Activated naive CD4-positive, alpha-beta T cell treated with anti-CD3 and anti-CD28 coated beads for 36 hours (primary cell): ENCODE measurements at places on chromosomes 2 and 18. TPM values are rescaled to one million over a fixed set of nuclear protein-coding genes. Genes with fewer than 3 reads are reported as not detected.

Gene FSIP2
- not detected for total RNA-seq

Gene SRSF7
- total RNA-seq, result 212 TPM

Gene TCF23
- not detected for total RNA-seq

Gene EPHA4
- 1.3 TPM for total RNA-seq

Gene CPS1
- 0.86 TPM for total RNA-seq

Gene FTCDNL1
- 3.8 TPM for total RNA-seq

Gene LCT
- total RNA-seq, result 0.05 TPM

Gene SKOR2
- total RNA-seq, result not detected

- no peak overlapping the region for H3K4me3 ChIP-seq
- no peak for DNase-seq
- peak overlapping the region; percentile 2 for H3K27ac ChIP-seq
- H3K4me1 ChIP-seq, result peaks cover 8% of the 10 kb centered on the region
- no peaks in the 10 kb centered on the region for H3K27me3 ChIP-seq
Observed at GRCh38 chr2:197088694-197089093, 162.2 kb upstream of the PGAP1 start.

- no peaks in the 10 kb centered on the region for H3K36me3 ChIP-seq
- H3K27me3 ChIP-seq, result no peaks in the 10 kb centered on the region
- no peak overlapping the region for H3K27ac ChIP-seq
- no peak for DNase-seq
Observed at GRCh38 chr18:43869451-43870008, 592.2 kb upstream of the SYT4 start.

- H3K4me1 ChIP-seq, result no peaks in the 10 kb centered on the region
- no peak overlapping the region for H3K27ac ChIP-seq
- DNase-seq, result peak; percentile 18
- no peaks in the 10 kb centered on the region for H3K27me3 ChIP-seq
- peaks cover 7% of the 10 kb centered on the region for H3K36me3 ChIP-seq
Observed at GRCh38 chr2:239106314-239106908, 258.5 kb downstream of the TWIST2 start.

- no peak for DNase-seq
- H3K27me3 ChIP-seq, result no peaks in the 10 kb centered on the region
- no peak overlapping the region for H3K27ac ChIP-seq
Observed at GRCh38 chr2:55672630-55673029, 21.0 kb downstream of the PNPT1 start.

DNA sequence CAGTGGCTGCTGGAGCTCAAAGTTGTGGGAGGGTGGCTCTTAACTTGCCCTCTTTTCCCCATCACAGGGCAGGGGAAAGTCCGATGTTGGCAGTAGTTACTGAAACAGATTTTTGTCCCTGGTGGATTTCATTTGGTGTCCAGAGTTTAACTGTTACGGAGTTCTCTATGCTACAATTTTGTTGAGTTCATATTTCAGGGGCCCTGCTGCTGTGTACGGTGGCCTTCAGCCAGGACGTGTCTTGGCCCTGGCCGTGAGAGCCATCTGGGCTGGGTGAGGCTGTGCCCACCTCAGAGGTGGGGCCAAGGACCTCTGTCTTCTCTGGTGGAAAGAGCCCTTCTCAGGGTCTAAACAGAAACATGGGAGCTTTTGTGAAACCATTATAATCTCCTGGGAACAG lies 67.4 kb downstream of the SH3YL1 start:
- DNase-seq, result no peak
- H3K4me1 ChIP-seq, result no peaks in the 10 kb centered on the region

DNA sequence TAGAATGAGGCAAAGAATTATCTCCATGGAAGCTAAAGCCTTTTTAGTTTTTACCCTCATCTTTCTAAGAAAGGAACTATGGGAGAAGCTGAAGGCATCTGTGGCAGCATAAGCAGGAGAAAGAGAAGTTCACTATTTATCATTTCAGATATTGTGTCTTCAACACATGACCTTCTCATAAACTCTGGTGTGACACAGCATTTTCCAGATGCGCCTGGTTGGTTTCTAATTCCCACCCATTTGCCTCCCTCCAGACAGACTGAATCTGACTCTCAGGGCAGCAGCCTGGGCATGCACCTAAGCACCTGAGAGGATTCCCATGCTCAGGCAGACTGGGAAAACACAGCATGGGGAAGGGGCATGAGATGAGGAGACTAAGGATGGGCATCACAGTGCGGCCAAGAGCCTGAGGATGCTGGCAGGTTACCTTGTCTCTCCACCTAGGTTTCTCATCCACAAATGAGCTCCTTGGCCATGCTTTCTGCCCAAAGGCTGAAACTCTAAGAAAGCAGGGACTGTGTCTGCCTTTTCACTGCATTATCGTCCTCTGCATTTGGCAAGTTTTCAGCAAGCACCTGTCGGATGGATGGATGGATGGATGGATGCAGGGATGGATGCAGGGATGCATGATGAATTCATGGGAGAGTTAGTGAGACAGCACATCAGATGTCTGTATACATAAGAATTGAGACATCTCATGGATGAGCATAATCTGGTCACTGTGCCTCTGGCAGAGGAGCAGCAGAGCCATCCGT lies 28.8 kb upstream of the SULT1C4 start:
- no peaks in the 10 kb centered on the region for H3K36me3 ChIP-seq
- peaks cover 8% of the 10 kb centered on the region for H3K27me3 ChIP-seq
- H3K4me3 ChIP-seq, result no peak overlapping the region
- DNase-seq, result no peak

GRCh38 chr18:51030537-51031258 lies 685 bp downstream of the SMAD4 start:
- peak overlapping the region; percentile 92 for H3K27ac ChIP-seq
- H3K4me3 ChIP-seq, result peak overlapping the region; percentile 98
- H3K4me1 ChIP-seq, result peaks cover 52% of the 10 kb centered on the region
- DNase-seq, result peak; percentile 71
- H3K36me3 ChIP-seq, result peaks cover 20% of the 10 kb centered on the region

DNA sequence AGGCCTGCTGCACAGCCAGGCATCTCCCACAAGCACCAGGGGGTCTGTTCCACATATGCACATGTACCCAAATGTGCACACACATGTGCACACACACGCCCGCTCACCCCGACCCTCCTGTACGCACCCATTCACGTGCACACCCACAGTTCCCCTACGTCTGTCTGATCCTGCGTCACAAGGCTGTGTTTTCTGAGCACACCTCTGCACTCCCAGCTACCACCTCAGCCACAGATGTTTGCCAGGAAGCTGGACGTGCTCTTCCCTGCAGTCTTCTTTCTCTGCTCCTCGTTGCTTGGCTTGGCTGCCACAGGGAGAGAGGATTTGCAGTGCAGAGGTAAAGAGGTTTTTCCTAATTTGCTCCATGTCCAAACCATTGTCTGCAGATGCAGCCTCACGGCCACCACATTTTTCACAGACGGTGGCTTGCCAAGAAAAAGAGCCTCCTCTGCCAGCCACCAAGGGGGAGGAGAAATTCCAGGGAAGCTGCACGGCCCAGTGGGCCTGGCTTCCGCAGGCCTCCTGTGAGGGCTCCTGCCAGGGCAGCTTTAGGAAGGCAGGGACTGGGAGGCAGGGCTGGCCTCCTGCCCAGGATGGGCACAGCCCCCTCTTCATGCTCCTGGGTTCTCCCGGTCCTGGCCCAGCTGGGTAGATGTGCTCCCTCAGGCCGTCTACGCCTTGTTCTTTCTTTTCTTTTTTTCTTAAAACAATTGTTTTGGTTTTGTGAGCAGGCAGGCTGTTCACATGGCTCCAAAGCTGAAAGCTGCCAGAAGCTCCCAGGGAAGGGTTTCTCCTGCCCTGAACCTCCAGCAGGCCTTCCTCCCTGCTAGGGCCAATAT lies 29.3 kb upstream of the HS6ST1 start:
- H3K27me3 ChIP-seq, result peaks cover 5% of the 10 kb centered on the region
- H3K27ac ChIP-seq, result no peak overlapping the region
- H3K4me1 ChIP-seq, result no peaks in the 10 kb centered on the region

- no peaks in the 10 kb centered on the region for H3K27me3 ChIP-seq
- H3K4me3 ChIP-seq, result no peak overlapping the region
- H3K27ac ChIP-seq, result no peak overlapping the region
- H3K36me3 ChIP-seq, result peaks cover 55% of the 10 kb centered on the region
Observed at GRCh38 chr18:23538870-23539269, 35.6 kb downstream of the RMC1 start.

DNA sequence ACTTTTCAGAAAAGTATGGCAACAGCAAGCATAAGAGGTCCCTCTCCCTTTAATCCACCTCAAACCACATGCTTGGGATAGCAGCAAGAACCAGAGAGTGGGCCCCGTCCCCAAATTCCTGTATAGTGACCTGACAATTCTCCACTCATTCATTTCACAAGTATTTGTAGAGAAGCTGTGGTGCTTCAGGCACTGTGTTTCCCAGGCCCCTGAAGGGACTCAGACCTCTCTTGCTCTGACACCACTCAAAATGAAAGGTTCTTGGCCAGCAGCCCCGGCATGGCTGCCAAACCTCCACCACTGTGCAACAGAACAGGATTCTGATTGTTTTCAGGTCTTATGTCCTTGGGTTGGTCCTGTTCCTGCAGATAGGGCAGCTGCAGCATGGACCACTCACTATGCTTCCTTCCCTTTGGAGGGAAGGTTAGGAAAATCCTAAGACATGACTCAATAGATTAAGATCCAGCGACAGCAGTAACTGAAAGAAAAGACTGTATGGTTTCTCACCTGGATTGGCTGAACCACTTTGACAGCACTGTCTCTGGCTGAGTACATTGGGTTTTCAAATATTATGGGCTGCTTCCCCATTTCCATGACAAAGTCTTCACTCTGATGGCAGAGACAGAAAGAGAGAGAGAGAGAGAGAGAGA lies 67.6 kb downstream of the DHRS9 start:
- H3K27me3 ChIP-seq, result no peaks in the 10 kb centered on the region
- H3K4me3 ChIP-seq, result no peak overlapping the region
- H3K4me1 ChIP-seq, result no peaks in the 10 kb centered on the region
- DNase-seq, result no peak
- no peaks in the 10 kb centered on the region for H3K36me3 ChIP-seq
- no peak overlapping the region for H3K27ac ChIP-seq

GRCh38 chr2:112493858-112494648 lies 12.1 kb downstream of the TTL start:
- no peak overlapping the region for H3K27ac ChIP-seq
- no peak for DNase-seq
- no peaks in the 10 kb centered on the region for H3K4me1 ChIP-seq
- H3K27me3 ChIP-seq, result no peaks in the 10 kb centered on the region
- peaks cover 4% of the 10 kb centered on the region for H3K36me3 ChIP-seq
- no peak overlapping the region for H3K4me3 ChIP-seq

DNA sequence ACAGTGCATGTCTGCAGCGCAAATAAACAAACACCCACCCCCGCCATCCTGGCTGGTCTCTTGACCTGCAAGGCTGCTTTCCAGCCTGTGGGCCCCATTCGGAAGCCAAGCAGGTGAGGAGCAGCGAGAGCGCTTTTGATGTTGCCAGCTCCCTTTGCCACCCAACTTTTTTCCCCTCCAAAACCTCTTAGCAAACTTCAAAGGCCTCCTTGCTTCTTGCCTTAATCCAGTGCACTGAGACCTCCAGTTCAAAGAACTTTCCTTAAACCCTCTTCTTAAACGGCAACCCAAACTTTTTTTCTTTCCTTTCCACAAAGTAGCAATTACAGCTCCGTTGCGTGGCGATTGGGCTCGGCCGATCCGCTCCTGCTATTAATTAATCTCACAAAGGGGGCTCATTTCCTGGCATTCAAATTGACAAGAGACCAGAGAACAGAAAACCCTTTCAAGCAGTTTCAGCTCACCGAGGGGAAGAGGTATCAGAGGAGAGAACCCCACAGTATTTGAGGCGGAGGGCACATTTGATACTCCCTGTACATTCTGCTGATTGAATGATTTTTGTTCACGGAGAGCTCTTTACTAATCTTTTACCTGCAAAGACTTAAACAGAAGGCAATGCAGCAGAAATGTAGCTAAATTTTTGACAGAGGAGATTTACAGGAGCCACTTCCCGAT lies 531.4 kb downstream of the TMEM182 start:
- no peak overlapping the region for H3K27ac ChIP-seq
- no peak overlapping the region for H3K4me3 ChIP-seq
- H3K36me3 ChIP-seq, result no peaks in the 10 kb centered on the region

DNA sequence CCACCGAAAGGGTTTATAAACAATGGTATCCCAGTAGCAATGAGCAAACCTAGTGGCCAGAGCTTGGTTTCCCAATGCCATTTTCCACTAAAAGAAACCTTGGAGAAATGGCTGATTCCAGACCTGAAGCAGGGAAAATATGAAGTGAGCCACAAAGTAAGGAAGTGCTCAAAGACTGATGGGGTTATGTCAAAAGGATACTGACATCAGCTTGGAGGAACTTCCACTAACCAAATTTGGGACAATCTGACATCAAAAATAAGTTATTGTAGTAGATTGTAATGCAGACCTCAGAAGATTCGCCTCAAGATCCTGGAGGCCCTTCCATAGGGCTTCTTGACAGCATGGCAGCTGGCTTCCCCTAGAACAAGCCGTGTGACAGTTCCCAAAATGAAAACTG lies 79.4 kb upstream of the SP3 start:
- H3K27ac ChIP-seq, result no peak overlapping the region
- H3K27me3 ChIP-seq, result no peaks in the 10 kb centered on the region
- no peak for DNase-seq
- H3K4me1 ChIP-seq, result peaks cover 4% of the 10 kb centered on the region
- H3K36me3 ChIP-seq, result no peaks in the 10 kb centered on the region

GRCh38 chr2:174846941-174847938 lies 83.0 kb upstream of the CHRNA1 start:
- H3K4me3 ChIP-seq, result peak overlapping the region; percentile 43
- H3K27ac ChIP-seq, result no peak overlapping the region
- H3K27me3 ChIP-seq, result no peaks in the 10 kb centered on the region
- no peak for DNase-seq

DNA sequence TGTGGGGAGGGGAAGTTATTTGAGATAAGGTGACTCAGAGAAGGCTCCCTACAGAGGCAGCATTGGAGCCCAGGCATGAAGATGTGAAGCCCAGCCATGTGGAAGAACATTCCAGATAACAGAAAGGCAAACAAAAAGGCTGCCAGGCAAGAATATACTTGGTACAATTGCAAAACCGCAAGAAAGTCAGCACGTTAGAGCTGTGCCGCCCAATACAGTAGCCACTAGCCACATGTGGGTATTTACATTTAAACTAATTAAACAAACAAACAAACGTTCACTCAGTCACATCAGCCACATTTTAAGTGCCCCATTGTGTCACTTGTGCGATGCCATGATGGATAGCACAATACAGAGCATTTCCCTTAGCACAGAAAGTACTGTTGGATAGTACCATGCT lies 179.6 kb downstream of the SATB2 start:
- H3K4me3 ChIP-seq, result no peak overlapping the region
- DNase-seq, result no peak
- no peaks in the 10 kb centered on the region for H3K36me3 ChIP-seq

GRCh38 chr18:27921904-27922751 lies 254.8 kb downstream of the CDH2 start:
- no peak overlapping the region for H3K4me3 ChIP-seq
- no peaks in the 10 kb centered on the region for H3K27me3 ChIP-seq
- no peaks in the 10 kb centered on the region for H3K36me3 ChIP-seq
- no peaks in the 10 kb centered on the region for H3K4me1 ChIP-seq
- no peak overlapping the region for H3K27ac ChIP-seq
- no peak for DNase-seq

DNA sequence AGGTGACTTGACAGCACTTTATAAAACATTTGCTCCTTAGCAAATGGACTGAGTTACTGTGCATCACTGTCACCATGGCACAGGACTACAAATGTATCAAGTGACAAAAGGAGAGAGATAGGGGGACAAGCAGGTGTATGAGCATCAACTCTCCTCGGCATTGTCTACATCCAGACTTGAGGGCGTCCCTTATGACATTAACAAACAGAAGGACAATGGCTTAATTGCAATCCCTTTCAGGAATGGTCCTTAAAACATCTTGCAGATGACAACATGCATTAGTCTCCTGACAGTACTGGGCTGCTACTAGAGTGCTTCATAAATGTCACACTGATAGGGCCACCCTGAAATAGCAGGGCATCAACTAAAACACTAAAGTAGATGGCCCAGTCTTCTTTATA lies 198.8 kb downstream of the PDE1A start:
- H3K27ac ChIP-seq, result no peak overlapping the region
- H3K4me3 ChIP-seq, result no peak overlapping the region
- H3K36me3 ChIP-seq, result no peaks in the 10 kb centered on the region
- DNase-seq, result no peak
- H3K27me3 ChIP-seq, result no peaks in the 10 kb centered on the region
